ENCODE measurements at places on chromosomes 2 and 18.

DNA sequence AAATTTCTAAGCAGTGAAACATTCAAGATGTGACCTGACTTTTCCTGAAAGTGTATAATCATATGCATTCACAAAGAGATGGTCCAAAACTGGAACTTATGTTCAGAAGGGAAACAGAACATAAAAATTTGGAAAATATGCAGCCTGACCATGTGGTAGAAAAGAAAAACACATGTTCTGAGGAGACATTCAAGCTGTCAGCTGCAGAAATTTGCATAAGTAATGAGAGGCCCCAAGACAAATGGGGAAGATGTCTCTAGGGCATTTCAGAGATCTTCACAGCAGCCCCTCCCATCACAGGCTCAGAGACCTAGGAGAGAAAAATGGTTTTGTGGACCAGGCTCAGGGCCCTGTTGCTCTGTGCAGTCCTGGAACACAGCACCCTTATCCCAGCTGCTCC is 123.8 kb downstream of the RPIA start:
- no peak for DNase-seq

DNA sequence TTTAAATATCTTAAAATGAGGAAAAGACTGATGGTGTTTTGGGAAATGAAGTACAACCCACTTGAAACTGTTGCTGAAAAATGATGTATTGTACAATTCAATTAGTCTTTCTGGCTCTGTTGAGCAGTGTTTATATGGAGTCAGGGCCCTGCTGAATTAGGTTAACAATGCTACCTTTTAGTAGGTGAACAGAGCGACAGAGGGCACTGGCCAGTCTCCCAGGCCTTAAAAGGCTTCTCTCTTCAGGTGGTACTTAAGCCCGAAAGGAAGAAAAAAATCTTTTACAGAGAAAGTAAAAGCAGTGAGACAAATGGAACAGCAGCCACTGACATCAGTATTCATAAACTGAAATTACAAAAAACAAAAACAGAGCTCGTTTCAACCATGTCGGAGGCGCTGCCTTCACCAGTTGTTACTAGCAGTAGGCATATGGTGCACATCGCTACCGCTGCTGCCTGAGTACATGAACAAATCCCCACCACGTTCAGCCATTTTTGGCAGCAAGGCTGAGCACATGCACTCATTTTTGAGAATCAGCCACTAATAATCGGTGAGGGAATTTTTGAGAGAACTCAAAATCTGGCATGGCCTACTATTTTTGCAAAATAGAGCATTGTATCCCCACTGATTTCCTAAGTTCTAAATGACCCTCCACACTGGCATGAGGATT is 91.8 kb downstream of the PLEKHM3 start:
- no peak for DNase-seq

- DNase-seq = no peak
These were observed 44.3 kb upstream of the AGAP1 start for GRCh38 chr2:235449568-235449967.

DNA sequence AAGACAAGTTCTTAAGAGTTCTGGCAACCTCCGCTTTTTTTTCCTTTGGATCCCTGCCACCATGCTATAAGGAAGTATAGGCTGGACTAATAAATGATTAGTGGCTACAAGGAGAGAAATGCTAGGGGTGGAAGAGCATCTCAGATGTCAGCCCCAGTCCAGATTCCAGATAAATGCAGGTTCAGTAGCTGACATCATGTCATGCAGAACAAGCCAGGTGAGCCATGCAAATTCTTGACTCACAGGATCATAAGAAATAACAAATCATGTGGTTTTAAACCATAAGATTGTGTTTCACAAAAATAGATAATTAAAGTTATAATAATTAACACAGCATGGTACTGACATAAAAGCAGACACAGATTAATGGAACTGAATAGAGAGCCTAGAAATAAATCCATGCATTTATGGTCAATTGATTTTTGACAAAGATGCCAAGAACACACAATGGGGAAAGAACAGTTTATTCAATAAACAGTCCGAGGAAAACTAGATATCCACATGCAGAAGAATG is 152.9 kb upstream of the SESTD1 start:
- no peak for DNase-seq

DNA sequence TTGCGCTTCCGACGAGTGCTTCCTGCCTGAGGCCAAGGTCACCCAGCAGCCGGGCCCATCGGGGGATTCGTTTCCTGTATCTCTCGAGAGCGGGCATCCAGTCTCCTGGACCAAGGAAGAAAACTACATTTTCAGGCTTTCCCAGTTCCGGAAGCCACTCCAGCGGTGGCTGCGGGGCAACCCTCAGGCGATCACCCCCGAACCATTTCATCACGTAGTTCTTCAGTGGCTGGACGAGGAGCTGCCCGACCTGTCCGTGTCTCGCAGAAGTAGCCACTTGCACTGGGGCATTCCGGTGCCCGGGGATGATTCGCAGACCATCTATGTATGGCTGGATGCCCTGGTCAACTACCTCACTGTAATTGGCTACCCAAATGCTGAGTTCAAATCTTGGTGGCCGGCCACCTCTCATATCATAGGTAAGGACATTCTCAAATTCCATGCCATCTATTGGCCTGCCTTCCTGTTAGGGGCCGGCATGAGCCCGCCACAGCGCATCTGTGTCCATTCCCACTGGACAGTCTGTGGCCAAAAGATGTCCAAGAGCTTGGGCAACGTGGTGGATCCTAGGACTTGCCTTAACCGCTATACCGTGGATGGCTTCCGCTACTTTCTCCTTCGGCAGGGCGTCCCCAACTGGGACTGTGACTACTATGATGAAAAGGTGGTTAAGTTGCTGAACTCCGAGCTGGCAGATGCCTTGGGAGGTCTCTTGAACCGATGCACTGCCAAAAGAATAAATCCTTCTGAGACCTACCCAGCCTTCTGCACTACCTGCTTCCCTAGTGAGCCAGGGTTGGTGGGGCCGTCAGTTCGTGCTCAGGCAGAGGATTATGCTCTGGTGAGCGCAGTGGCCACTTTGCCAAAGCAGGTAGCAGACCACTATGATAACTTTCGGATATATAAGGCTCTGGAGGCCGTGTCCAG is 1.0 kb downstream of the MARS2 start:
- no peak for DNase-seq

DNA sequence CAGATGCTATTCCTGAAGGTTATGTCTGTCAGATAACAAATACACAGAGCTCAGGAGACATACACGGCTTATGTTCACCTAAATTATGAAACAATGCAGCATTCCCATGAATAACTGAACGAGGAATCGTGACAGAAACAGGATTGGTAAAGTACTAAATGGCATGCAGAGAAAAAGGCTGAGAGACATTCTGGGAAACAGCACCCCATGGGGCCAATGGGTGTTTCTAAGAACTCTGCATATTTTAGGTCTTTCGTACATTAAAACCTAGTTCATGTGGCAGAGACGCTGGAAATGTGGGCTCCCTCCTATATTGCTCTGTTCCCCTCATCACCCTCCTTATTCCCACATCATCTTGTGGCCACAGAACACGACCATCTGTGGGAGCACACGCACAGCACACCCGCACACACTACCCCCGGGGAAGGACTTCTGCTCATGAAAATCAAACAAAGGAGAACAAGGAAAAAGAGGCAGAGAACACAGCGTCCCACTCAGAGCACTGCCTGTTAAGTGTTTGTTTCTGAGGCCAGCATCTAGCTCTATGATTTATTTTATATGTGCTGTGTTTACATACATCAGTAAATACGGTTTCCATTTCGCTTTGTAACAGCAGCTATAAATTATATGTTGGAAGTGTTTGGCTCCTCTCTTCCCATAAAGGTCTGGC is 143.6 kb downstream of the AFF3 start:
- DNase-seq = no peak

DNA sequence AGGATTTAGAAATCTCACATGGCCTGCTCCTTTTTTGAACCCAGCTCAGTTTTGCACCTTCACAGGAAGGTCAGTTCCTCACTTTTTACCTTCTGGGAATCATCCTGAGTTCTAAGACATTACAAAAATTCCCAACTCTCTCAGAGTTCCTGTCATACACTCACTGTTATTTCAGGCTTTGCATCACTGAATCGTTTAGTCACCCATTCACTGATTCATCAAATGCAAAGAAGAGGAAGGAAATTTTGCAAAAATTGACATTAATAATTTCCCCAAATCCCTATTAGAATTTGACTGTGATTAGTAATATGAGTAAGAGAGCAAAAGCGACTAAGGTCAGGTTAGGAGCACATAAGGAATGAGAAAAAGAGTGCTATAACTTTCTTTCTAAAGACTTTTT is 197.5 kb downstream of the PDE1A start:
- DNase-seq = no peak

- DNase-seq = no peak
These were observed 514.9 kb downstream of the SUCLG1 start for GRCh38 chr2:83944191-83944590.

DNA sequence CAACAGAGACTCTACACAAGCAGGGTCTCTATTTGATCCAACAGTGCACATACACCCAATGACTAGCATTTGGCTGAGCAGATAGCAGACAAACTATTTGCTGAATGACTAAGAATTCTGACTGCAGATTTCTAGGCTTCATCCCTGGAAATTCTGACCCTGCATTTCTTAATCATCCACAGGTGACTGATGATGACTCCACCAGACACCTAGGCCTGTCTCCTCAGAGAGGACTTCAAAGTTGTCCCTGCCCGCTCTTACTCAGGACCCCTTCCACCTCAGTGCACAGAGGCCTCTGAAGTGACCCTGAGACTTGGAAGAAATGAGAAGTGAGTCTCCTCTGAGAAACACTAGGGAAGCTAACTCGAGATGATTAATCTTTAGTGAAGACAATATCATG is 51.3 kb downstream of the SEPTIN10 start:
- DNase-seq = no peak

- DNase-seq = no peak
These were observed 39.5 kb downstream of the METTL8 start for GRCh38 chr2:171394164-171394740.

DNA sequence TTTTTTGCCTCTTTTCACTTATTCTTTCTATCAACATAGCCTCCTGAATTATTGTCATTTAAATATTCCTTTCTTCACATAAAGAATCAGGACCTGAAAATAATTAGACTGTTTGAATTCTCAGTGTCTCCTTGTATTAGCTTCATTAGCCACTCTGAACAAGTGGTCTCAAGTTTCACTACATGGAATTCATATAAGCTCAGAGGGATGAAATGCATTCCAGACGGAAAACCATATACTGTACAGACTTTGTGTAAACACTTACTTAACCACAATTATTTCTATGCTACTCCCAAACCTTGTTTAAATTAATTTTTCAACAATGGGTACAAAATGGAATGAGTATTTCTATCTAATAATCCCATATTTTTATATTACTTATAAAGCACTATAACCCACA is 53.4 kb downstream of the CHN1 start:
- DNase-seq = no peak

DNA sequence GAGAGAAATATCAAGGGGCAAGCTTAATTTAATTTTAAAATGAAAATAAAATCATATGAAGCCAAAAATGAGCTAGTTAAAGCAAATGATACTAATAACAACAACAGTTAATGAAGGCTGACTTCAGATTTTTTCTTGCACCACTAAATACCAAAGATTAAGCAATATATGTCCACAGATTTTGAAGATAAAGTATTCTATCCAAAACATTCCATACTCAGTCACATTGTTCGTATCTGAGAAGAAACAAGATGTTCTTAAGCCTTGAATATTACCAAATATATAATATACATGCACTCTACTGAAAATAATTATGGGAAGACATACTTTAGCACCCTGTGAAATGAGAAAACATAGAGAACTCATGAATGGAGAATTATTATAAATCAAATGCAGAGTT is 593.3 kb upstream of the SYT4 start:
- DNase-seq = no peak

- no peak for DNase-seq
These were observed 351.3 kb upstream of the RAB12 start for GRCh38 chr18:8257851-8258434.

GRCh38 chr2:9071032-9071431 is 67.5 kb upstream of the MBOAT2 start:
- no peak for DNase-seq

DNA sequence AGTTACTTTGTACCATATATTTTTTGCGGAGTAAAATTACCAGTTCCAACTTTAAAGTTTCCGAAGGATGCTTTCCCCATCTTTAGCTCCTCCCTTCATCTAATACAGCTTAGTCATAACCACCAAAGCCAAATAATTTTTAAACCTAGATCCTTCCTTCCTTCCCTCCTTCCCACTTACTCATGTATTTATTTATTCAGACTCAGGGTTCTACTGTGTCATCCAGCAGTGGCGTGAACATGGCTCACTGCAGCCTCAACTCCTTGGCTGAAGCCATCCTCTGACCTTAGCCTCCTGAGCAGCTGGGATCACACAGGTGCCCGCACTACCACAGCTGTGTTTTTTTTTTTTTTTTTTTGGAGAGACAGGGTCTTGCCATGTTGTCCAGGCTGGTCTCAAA is 4.4 kb downstream of the LPIN2 start:
- no peak for DNase-seq

DNA sequence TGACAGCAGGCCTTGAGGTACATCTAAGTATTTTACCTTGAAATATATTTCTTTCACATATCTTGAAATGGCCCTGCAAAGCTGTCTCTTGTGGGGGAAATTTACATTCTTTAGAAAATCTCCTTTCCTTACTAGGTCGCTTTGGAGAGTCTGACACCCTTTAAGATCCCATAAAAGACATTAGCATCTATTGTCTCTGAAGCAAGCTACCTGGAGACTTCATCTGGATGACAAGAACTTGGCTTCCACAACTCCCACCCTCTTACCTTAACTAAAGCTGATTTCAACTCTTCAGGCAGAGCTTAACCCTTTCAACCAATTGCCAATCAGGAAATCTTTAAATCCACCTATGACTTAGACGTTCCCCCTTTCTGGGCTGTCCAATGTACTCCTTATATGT is 219.3 kb downstream of the PIEZO2 start:
- DNase-seq = no peak
